ENCODE measurements at places on chromosomes 5 and 9.

GRCh38 chr5:225334-225733 lies 7.2 kb downstream of the SDHA start:
- DNase-seq: no peak

GRCh38 chr9:125986966-125987365 lies 239.8 kb downstream of the PBX3 start:
- no peak for DNase-seq

DNA sequence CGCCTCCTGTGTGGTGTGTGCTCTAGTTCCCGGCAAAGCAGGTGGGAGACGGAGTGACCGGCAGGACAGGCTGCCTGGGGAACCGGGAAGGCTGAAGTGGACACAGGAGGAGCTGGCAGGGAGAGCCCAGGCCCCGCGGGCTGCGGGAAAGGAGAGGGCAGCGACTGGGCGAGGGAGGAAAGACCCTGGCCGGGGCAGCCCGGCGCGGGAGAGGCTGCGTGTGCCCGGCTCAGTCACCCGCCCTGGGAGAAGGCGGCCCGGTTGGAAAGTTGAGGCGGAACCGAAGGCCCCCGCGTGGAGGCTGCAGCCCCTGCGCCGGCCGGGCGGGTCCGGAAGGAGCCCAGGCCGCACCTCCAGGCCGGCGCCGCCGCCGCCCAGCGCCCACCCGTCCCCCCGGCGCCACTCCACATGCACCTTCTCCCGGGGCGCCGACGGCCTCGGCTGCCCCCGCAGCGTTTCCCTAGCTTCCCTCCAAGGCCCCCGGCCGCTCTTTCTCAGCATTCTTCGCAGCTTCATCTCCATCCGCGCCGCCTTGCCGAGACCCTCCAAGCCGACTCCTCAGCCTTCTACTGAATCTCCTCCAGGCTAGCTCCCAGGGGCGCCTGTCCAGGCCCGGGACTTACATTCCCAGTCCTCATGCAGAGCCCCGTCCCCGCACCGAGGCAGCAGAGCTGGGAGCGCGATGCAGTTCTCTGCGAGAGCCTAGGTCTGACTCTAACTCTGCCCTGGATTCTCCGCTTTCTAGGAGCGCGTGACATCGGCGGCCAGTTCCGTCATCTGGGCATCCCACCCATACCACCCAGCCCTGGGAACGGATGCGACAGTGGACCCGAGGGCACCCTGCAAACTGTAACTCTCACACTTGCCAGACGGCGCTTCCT lies 152.0 kb downstream of the ERCC6L2 start:
- no peak for DNase-seq

DNA sequence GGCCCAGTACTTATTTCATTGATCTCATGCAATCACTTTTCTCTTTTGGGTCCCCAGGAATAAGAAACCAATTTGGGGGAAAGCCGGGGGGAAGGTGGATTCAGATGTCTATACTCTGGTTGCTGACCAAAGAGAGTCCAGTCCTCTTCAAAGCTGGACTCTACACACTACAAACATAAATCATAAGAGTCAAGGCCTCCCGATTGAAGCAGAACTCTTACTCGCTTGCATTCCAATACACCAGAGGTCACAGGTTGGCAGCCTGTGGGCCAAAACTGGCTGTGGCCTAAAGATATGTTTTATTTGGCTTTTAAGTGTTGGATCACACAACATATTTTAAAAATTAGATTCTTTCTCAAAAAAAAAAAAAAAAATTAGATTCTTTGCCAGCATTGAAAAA lies 311.4 kb upstream of the MSX2 start:
- no peak for DNase-seq

DNA sequence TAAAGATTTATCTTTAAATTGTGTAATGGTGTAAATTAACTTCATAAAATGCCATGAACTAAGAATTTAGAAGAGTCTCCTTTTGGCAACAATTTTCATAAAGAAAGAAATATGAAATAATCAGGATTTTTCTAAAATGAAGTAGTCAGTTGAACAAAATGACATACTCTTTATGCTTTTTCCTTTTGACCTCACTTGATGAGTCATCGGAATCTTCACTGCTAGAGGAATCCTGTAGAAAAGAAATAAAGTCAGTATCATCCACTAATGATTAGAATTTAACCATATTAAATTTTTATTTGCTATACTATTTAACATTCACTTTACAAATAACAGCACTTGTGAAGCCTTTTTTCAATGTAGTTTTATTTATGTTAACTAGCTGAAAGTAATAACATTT lies 26.1 kb downstream of the CHD1 start:
- no peak for DNase-seq

DNA sequence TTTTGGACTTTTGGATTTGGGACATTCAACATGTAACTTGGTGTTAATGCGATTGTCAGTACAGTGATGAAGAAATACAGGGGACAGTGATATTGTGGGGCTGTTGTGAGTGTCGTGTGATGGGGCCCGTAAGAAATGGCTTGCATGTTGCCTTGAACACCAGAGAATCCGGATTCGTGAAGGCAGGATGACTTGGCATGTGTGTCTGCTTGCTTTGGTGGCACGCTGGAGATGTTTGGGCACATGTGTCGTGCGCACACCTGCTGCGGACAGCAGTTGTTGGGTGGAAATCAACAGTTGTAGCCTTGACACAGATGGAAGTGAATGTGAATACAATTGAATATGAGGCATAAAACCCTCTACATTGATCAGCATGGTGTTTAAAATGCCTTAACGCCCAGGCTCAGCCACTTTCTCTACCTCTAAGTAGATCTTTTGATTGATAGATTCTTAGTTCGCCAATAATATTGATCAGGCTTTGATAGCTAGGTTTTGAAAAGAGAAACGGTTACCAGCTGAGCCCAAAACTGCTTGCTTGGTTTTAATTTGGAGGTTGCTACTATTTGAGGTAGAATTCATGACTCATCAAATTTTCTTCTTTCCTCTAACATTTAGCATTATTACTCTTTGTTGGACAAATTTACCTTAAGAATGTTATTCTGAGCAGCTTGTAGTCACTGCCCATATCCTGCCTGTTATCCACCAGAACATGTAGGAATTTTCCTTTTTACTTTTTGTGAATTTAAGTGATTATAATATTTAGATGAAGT lies 94.4 kb downstream of the TRIO start:
- DNase-seq: no peak

DNA sequence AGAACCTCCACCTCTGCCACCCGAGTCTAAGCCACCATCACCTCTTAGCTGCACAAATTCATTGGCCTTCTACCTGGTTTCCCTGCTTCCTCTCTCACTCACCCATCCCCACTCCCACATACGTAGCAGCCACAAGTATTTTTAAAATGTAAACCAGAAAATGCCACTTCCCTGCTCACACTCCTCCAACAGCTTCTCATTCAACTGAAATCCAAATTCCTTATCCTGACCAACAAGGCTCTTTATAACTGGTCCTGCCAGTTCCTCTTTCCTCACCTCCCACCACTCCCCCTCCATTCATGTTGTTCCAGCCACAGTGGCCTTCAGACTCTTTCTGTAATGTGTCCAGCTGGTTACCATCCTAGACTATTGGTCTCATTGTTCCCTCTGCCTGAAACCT lies 25.0 kb upstream of the PALM2AKAP2 start:
- no peak for DNase-seq

DNA sequence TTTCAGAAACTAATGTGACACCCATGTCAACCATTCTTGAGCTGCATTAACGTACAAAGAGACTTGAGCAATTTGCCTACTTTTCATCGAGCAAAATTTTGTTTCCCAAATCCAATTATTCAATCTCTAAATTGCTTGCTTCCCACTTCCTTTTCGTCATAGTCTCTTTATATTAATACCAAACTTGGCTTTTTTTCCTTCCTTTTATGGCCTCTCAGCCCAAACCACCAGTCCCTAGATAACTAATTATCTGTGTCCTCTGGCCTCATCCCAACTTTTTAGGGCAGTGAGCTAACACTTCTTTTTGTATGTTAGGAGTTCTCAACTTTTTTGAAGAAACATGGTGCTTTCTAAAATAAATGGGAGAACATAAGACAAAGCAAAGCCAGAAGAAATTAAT lies 155.5 kb upstream of the S1PR3 start:
- no peak for DNase-seq

DNA sequence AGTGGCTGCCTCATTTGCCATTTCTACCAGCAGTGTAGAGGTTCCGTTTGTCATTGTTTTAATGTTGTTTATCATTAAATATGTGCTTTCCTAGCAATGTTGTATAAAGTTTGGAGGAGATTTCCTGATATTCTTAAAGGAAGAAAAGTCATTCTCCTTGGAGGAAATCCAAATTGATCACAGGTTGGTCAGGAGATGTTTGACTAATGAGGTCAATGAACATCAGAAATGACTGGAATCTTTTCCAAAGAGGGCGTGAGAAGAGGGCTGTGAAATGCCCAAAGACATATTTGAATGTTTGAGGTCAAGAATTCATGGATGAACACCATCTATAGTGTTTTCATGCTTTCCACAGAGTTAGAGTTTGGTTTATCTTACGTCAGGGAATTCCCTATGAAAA lies 471.3 kb downstream of the MAT2B start:
- no peak for DNase-seq

DNA sequence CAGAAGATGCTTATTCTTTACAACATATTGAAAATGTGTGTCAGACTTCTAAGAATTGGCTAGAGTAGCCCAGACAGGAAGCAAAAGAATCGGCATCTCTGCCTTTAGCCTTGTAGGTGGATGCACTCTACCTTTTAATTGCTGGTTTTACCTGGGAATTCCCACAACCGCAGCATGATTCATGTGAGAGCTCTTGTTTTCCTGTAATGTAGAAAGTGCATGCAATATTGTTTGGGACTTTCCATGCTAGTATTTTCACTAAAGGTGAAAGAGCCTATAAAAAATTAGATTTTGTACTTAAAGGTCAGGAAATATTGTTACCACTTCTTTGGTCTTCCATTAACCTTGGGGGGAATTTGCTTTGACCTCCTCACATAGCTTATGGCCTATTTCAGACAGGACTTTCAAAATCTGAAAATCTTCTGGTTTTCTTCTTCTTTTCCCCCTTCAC lies 89.8 kb downstream of the NTRK2 start:
- no peak for DNase-seq

DNA sequence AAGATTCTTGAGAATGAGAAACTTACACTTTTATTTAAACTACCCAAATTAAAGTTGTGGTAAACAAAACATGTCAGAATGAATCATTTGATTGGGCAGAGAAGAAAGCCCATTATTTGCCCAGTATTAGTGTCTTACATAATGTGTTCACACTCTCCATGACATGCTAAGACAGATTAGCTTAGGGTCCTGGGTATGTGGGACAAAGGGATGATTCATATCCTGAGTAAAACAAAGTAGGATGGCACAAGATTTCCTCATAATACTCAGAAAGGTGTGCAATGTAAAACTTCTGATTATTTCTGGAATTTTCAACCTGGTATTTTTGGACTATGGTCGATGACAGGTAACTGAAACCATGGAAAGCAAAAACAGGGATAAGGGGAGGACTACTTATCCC lies 183.9 kb upstream of the POU5F2 start:
- DNase-seq: no peak

DNA sequence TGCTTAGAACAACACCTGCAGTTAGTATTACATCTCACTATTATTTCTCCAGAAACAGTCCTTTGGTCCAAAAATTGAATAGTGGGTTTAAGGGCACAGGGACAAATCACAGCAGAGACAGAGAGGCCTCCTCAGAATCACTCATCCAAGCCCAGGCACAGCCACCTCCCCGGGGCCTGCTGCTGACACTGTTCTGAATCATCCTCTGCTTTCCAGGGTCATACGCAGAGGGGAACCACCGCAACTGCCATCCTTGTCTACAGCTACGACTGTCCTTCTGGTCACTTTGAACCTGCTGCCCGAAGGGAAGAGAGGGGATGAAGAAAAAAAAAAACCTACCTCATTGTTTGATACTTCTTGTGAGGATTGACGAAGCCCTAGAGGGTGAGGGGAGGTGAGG lies 35.3 kb upstream of the MAN2A1 start:
- no peak for DNase-seq

- no peak for DNase-seq
Measured at GRCh38 chr5:173451651-173452050, 123.4 kb upstream of the STC2 start.

DNA sequence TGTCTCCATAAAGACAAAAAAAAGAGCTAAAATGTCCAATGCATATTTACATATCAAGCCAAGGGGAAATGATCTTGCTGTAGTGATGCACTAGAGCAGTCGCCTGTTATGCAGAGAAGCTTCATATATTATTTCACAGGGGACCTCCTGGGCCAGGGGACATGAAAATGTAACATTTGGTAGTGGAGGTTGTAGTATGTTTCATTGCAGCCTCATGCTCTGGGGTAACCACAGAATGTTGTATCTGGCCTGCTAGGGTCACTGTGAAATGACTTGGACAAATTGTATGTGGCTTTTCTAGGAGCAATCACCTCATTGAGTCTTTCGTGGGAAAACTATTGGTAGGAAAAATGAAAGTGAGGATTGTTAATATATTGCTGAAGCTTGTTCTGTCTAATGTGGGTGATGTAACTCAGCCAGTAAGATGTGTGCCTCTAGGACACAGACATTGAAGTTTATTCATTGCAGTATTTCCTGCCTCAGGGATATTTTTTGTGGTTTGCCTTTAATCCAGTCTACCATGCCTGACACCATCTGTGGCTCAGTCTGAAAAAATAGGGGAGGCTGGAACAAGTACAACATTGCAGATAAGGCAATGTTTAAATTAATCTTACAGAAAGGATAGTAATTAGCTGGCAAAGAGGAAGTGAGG lies 430.8 kb upstream of the TNC start:
- DNase-seq: no peak

DNA sequence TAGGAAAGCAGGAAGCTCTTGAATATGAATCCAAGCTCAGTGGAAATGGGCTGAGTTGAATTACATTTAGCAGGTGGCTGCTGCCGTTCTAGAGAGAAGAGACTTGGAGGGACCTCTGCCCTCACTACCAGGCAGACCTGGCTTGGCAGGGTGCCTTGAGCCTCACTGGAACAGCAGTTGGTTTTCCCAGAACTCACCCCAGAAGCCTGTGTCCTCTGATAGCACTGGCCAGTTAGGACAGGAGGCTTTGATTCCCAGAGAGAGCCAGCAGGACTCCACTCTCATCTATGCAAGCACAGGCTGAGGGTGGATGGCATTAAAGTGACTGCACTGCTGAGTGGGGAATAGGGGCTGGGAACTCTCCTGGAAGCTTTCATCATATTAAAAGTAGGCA lies 54.8 kb downstream of the PWWP2A start:
- DNase-seq: no peak

GRCh38 chr5:56876327-56876726 lies 33.1 kb upstream of the SETD9 start:
- DNase-seq: no peak

DNA sequence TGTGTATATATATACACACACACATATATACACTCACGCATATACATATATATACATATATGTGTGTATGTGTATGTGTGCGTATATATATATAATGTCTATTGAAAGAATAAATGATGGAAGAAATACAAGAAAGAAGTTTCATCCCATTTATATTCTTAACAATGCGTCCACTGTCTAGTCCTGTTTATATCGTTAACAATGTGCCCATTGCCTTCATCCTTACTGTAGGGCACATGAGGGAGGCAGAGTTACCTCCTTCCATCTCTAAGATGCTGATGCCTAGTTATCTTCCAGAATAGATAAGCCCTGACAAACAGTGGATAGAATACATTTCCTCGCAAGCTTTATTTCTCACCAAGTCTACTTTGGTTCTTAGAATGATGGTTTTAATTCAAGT lies 389.8 kb upstream of the SEMA6A start:
- DNase-seq: no peak

- no peak for DNase-seq
Measured at GRCh38 chr5:180340856-180341255, 12.3 kb downstream of the GFPT2 start.

Measured in NCI-H1048 (cell line).